ENCODE measurements at places on chromosomes 5 and 9. TPM values are rescaled to one million over a fixed set of nuclear protein-coding genes. Genes with fewer than 3 reads are reported as not detected.

AFAP1L1 gene
- 0.05 TPM for total RNA-seq

NR2F1-AS1 gene
- total RNA-seq = not detected

LRRTM2 gene
- not detected for total RNA-seq

CEMIP2 gene
- 117 TPM for total RNA-seq

SPINK7 gene
- total RNA-seq = not detected

DMRT3 gene
- not detected for total RNA-seq

MEIKIN gene
- 1.2 TPM for total RNA-seq

TMEFF1 gene
- 0.23 TPM for total RNA-seq

CRHBP gene
- not detected for total RNA-seq

OR2K2 gene
- total RNA-seq = not detected

LCN1 gene
- total RNA-seq = not detected

MYMK gene
- total RNA-seq = not detected

PCDHB8 gene
- total RNA-seq = not detected

PCSK1 gene
- not detected for total RNA-seq

SV2C gene
- 0.02 TPM for total RNA-seq
